ENCODE measurements at places on chromosomes 5 and 9.

- no peak for DNase-seq
Observed at GRCh38 chr5:120576588-120576987, 112.5 kb downstream of the PRR16 start.

DNA sequence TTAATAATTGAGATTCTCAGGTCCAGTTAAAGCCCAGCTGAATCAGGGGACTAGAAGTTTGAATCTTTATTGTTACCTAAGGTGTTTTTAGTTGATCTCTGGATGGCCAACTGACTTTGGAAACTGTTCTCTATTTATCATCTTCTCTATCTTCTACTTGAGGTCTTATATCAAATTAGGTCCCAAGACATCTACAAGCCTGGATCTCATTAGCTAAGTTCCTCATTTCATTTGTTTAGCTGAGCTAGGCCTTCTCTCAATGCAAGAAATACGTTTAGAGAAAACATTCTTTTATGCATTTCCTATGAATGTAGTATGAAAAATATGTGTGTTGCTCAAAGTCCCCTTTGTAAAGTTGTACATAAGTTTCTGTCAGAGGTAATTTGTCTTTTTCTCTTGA, 196.6 kb downstream of the PTTG1 start:
- DNase-seq: no peak

DNA sequence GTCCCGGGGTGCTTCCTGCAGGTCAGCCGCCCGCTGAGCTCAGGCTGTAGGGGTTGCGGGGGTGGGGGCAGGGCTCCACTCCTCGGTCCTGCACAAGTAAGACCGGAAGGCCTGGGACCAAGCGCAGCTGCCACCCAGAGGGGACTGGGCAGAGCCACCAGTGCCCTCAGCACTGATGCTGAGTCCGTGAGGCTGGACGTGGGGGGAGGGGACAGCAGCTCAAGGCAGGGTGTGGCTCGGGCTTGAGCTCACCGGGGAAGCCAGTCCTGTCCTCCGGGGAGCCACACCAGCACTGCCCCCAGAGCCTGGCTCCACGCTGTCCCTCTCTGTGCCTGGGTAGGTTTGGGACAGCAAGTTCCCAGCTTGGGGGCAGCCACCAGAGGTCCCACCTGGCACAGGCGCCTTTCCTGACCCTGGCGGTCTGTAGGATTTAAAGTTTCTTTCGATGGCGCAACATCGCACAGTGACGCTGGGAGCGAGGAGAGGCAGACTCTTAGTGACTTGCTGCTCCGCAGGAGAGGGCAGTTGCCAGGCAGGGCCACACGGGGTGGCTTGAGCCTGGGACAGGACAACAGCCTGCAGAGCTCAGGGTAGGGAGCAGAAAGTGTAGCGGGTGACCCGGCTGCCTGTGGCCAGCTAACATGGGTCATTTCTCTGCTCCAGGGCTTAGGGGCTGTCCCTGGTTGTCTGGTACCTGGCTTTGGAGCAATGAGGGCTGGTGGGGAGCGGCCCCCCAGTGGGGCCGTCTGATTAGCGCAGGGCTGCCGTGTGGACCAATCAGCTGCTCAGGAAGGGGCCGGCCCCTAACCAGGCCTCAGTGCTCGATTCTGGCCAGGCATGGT, 5.7 kb downstream of the LCN1 start:
- DNase-seq: no peak

- DNase-seq: no peak
Observed at GRCh38 chr5:133412661-133413060, 199.7 kb downstream of the FSTL4 start.

DNA sequence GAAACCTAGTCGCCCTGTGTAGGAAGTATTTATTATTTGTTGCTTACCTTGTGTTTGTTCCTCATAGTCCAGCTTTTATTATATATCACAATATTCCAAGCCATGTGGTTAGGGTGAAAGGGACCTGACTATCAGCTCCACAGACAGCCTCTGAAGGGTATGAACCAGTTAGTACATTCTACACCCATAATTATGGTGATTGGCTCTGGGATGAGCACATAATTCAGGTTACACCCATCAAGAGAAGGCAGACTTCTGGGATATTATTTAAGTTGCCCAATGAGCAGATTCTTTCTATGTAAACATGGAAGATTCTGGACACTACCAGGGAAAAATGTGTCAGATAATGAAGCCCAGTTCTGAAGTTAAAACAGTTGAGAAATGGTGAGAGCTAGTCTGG, 168.0 kb downstream of the KIF4B start:
- DNase-seq: no peak

DNA sequence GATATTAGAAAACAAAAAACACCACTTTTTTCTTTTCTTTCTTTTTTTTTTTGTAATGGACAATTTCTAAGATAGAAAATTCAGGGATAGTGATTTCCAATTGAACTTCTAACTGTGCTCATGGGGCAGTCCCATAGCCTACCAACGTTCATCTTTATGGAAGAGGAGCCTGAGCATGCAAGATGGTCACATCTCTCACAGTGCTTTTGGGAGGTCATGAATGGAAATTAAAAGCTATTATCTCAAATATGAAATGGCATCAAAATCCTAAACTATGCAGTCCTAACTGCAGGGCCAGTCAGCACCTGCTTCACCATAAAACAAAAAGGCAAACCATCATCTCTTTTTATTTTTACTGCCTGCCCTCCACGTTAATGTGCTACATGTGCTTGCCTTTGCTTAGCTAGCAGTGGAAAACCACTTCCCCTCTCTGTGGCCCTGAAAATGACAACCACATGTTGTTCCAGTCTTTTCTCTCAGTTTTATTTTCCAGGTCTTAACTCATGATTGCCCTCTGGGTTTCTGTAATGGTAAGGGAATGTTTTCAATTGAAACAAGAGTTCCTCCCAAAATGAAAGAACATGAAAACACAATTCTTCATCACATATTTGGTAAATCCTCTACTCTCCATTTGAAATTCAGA, 16.7 kb downstream of the IFNB1 start:
- no peak for DNase-seq

Data from NCI-H187 treated with DMSO at 0.1 percent for 48 hours (cell line).